ENCODE measurements at places on chromosomes 3 and 15.

GRCh38 chr15:93048759-93049161 lies 40.3 kb downstream of the RGMA start:
- no peak for DNase-seq

GRCh38 chr3:151899996-151900395 lies 26.6 kb downstream of the SUCNR1 start:
- DNase-seq: no peak

DNA sequence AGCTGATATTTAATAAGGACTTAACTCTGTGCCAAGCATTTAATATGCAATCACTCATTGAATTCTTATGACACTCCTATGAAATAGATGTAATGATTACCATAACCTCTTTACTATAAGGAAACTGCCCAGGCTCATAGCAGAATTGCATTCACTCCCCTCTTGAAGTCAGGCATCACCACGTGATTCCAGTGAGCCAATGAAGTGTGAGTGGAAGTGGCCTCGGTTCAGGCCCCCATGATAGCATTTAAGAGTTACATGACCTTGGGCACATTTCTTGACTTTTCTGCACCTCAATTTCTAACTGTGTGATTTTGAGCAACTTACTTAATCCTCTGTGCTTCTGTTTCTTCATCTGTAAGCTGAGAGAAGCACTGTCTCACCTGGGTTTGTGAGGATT lies 62.8 kb upstream of the CLDN18 start:
- DNase-seq: no peak

GRCh38 chr3:155356594-155357370 lies 63.3 kb upstream of the STRIT1 start:
- DNase-seq: no peak

DNA sequence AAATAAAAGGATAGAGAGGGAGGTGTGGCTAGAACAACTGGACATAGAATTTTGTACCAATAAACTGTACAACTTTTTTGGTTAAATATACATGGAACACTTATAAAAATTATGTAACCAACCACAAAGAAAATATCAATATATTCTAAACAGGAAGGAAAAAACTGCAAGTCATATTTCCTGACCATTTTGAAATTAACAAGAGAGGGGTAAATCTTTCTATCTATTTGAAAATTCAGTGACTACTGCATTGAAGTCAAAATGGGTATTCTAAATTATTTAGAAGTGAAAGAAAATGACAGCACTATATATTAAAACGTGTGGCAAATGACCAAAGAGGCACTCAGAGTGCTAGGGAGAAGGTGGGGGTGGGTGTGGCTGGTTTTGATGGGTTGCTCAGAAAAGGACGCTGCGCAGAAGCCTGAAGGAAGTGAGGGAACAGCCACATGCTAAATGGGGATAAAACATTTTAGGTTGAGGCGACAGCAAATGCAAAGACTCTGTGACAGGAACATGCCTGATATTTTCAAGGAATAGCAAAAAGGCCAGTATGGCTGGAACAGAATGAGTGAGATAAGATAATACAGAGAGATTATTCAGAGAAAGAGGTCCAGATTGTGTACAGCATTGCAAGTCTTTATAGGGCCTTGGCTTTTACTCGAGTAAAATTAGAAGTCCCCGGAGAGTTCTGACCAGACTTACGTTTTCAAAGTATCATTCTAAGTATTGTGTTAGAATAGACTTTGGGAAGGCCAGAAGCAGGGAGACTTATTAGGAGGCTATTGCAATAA lies 41.1 kb downstream of the ERICH6 start:
- no peak for DNase-seq
